Renal cortical epithelial cell (primary cell): ENCODE measurements at places on chromosomes 16 and 17. TPM values are rescaled to one million over a fixed set of nuclear protein-coding genes. Genes with fewer than 3 reads are reported as not detected.

DNA sequence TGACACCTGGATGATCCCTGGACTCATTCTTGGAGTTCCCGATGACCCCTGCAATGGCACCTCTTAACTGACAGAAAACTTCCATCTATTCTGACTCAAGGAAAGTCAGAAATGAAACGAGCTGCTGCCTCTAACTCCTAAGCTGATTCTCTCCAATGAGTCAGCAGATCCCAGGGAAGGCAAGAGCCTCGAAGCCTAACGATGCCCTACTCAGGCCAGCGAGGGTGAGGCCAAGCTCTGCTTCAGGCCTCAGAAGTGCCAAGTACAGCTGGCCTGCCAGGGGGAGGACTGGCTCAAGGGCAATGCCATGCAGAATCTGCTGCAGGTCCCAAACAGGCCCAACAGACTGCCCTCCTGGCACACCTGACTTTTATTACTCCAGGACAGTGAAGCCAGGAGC is 36.3 kb downstream of the PLXDC1 start:
- DNase-seq: peak; percentile 51

- peak; percentile 31 for DNase-seq
These were observed 52.8 kb downstream of the SOCS1 start for GRCh38 chr16:11203111-11203623.

GRCh38 chr17:57873261-57874057 is 23.6 kb upstream of the MRPS23 start:
- no peak for DNase-seq

GRCh38 chr17:71765437-71765836 is 355.4 kb upstream of the SOX9 start:
- peak; percentile 60 for DNase-seq

DNA sequence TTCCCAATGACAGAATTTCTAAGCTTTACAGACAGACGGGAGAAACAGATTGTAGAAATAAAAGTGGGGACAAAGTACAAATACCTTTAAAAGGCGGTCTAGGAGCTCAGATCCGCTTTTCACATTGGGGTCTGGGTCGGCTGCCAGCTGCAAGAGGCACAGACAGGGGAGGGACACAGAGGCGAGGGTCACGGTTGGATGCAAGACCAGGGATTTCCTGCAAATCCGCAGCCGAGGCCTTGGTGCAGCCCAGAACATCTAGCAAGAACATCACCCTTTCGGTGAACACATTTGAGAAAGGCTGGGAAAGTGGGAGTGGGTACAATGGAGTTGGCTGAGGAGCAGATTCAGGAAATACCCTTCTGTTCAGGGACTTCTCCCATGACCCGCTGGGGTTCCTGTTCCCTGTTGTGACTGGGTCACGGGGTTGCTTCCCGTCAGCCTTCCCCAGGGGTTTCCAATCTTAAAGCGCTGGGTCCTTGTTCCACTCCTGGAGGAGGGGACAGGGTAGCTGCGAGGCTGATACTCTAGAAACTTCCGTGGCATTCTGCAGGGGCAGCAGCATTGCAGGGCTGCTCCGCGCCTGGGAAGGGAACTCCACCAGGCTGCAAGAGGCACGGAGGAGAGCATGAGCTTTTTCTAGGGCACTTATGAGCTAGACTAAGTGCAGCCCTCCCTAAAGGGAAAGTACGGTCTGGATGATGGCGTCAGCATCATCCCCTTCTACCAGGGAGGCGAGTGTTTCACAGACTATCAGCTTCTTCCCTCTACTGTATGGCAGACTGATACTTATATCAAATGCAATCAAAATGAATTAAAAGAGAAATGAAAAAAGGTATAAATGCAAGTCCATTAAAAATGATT is 16.0 kb downstream of the VAC14 start:
- no peak for DNase-seq

- no peak for DNase-seq
These were observed 70.1 kb upstream of the CREBBP start for GRCh38 chr16:3950343-3951193.

DNA sequence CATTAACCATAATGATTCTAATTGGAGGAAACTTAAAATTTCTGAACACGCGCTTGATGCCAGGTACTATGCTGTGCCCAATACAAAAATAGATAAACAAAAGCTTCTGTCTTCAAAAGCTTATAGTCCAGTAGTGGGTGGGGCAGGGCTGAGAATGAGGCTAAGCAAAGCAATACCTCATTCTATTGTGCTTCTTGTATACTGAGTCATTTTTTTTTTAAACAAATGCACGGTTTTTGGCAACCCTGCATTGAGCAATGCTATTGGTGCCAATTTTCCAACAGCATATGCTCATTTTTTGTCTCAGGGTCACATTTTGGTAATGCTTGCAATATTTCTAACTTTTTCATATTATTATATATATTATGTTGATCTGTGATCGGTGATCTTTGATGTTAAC is 34.7 kb upstream of the HNF1B start:
- DNase-seq: no peak

GRCh38 chr16:13940397-13940933 is 20.5 kb downstream of the ERCC4 start:
- DNase-seq: no peak

GRCh38 chr16:29900888-29901606 is 759 bp downstream of the ASPHD1 start:
- DNase-seq: no peak

DNA sequence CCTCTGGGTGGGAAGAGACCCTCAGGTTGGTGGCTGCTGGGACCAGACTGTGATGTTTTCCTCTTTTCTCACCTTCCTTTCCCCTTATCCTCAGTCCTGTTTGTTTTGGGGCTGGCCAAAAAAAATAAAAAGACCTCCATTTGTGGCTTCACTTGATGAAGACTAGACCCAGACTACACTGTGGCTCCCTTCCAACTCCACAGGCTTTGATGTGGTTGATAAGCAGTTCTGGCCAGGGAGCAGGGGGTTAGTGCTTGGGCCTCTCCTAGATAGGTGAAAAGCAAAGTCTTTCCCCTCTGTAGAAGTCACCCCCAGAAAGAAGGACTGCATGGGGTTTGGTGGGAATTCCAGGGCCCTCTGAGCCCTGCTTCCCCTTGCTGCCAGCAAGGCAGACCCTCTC is 11.2 kb upstream of the ADAM11 start:
- DNase-seq: no peak

MTHFSD gene
- 7.5 and 18.5 TPM in 2 replicates for total RNA-seq

CTRB1 gene
- not detected in 2 replicates for total RNA-seq

AOC3 gene
- under 0.01 and 0.17 TPM in 2 replicates for total RNA-seq

TNFSF13 gene
- 22.1 and 31.9 TPM in 2 replicates for total RNA-seq

CDC27 gene
- 96.4 and 137 TPM in 2 replicates for total RNA-seq

KRTAP3-2 gene
- total RNA-seq: not detected in 2 replicates

SLC16A11 gene
- total RNA-seq: not detected in 2 replicates

USP7 gene
- 34.6 and 70.4 TPM in 2 replicates for total RNA-seq

GPR139 gene
- total RNA-seq: not detected in 2 replicates

RAMP2 gene
- not detected in 2 replicates for total RNA-seq

C17orf100 gene
- total RNA-seq: 1.4 TPM in 1 of 2 replicates, not detected in the other

CTRB2 gene
- not detected in 2 replicates for total RNA-seq

ACAP1 gene
- 0.20 and 65.5 TPM in 2 replicates for total RNA-seq

CHST5 gene
- 0.05 TPM in 1 of 2 replicates, not detected in the other for total RNA-seq
